ENCODE measurements at places on chromosomes 11 and 22. TPM values are rescaled to one million over a fixed set of nuclear protein-coding genes. Genes with fewer than 3 reads are reported as not detected.

Gene MRPL40
- 58.6 TPM for total RNA-seq

Gene CFAP300
- 9.9 TPM for total RNA-seq

Gene FOLR3
- total RNA-seq: 1.1 TPM

Gene ZFTA
- 81.0 TPM for total RNA-seq

Gene TRMU
- 39.2 TPM for total RNA-seq

Gene SCGB1D2
- not detected for total RNA-seq

Gene TMPRSS5
- 1.5 TPM for total RNA-seq
